Posterior vena cava (tissue), 2 donors: ENCODE measurements at places on chromosomes 4 and X.

DNA sequence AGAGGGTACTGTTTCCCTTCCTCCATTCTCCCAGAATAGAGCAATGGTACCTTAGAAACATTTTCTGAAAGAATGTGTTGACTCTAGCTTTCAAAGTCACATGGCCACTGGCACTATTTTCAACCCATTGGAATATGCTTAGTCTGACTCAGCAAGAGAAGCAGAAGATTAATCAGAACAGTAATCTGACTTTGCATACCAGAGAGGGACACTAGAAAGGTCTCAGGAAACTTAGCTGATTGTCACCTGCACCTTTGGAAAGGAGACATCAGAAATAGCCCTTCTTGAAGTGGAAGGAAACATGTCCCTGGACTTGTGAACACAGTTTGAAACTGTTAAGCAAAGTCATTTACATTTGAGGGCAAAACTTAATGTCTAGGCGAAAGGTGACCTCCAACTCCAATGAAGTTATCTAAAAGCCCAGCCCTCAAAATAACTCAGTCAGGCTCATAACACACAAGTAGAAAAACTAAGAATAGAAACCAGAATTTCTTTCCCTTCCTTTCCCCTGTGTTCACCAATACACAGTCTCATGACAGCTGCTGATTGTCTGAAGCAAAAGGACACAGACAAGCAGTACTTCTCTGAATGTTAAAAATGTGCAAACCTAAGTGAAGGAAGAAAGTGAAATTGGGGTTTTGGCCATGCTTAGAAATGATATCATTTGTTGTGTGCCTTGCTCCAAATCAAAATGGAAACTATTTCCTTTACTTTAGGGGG lies 270.8 kb downstream of the GRIA3 start:
- DNase-seq = no peak

GRCh38 chrX:30895370-30895769 lies 6.3 kb upstream of the TAB3 start:
- DNase-seq = no peak

- DNase-seq = no peak
Measured at GRCh38 chr4:143207555-143207954, 22.8 kb downstream of the USP38 start.

- no peak for DNase-seq
Measured at GRCh38 chr4:86512631-86513030, 81.5 kb upstream of the PTPN13 start.

- DNase-seq = no peak
Measured at GRCh38 chr4:172152284-172152683, 339.1 kb downstream of the GALNTL6 start.
